ENCODE measurements at places on chromosomes 11 and 22.

DNA sequence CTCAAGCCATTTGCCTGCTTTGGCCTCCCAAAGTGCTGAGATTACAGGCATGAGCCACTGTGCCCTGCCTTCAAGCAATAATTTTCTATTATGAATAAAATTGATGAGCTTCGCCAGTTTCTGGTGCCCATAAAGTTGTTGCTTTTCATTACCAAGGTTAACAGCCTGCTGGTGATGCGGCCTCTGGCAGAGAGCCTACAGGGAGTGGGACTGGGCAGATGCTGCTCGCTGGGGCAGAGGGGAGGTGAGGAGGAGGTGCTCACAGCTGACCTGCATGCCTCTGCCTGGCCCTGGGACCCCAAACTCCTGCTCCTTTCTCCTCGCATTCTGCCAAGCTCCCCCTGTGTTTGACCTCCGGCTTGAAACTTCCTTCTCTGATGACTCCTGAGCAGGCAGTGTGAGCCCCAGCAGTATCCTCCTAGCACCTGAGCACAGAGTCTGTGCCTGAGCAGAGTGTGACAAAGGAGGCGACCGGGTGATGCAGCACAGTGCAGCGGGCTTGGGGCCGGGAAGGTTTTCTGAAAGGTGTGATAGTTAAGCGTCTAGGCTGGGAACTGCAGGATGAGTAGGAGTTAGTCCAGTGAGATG, 56.1 kb upstream of the B3GAT1 start:
- no peak for DNase-seq

- DNase-seq = peak; percentile 35
Measured at GRCh38 chr22:43126501-43127165, 16.1 kb downstream of the BIK start.

DNA sequence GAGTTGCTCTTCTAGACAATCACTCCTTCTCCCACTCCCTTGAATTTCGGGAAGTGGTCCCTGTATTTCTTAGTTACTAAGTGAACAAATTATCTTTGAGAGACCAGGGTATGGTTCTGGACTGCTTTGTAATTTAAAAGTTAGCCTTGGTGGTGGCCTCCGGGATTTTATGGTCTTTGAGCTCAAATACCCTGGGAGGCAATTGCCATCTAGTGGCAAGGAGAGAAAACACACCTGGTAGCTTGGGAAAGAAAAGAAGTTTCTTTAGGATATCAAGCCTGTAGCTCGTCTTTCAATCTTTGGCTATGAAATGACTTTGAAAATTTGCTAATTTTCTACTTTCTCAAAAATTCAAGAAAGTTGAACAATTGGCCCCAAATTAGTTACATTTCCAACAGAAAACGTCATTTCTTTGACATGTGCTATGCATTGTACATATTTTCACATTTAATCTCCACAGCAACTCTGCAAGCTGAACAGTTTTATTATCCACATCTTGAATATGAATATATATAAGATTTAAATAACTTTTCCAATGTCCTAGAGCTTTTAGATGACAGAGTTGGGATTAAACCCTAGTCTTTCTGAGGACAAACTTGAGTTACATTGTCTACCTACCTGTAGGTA, 39.1 kb downstream of the MMP27 start:
- DNase-seq = no peak

DNA sequence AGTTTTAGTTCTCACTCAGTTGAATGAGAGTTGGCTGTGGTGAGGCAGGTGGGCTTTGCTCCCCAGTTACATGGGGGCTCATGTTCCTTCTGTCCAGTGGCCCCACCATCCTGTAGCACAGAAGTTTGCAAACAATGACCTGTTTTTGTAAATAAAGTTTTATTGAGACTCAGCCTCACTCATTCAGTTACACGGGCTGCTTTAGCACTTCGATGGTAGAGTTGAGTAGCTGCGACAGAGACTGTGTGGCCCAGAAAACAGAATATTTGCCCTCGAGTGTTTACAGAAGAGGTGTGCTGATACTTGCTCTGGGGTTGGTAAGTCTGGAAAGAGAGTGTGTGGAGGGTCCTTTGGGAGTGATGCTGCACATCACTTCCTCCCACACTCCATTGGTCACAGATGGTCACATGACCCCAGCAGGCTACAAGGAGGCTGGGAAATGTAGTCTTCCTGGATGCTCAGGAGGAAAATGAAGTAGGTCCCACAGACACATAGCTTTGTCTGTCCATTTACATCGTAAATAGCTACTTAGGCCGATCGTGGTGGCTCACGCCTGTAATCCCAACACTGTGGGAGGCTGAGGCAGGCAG, 34.6 kb downstream of the IFT27 start:
- no peak for DNase-seq

DNA sequence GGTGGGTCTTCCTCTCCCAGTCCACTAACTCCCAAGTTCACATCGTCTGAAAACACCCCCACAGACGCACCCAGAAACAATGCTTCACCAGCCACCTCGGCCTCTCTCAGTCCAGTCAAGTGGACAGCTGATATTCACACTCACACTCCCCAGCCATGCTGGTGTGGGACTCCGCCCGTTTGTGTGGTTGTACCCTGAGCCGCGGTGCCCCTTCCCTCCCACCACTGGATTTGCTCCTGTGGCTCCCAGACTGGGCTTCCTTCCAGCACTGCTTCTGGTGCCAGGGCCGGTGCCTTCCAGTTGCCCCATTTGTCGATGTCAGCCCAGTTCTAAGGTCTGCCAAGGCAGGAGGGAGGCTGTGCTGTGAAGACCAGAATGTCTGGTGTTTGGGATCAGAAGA, 37.9 kb upstream of the PLET1 start:
- no peak for DNase-seq

DNA sequence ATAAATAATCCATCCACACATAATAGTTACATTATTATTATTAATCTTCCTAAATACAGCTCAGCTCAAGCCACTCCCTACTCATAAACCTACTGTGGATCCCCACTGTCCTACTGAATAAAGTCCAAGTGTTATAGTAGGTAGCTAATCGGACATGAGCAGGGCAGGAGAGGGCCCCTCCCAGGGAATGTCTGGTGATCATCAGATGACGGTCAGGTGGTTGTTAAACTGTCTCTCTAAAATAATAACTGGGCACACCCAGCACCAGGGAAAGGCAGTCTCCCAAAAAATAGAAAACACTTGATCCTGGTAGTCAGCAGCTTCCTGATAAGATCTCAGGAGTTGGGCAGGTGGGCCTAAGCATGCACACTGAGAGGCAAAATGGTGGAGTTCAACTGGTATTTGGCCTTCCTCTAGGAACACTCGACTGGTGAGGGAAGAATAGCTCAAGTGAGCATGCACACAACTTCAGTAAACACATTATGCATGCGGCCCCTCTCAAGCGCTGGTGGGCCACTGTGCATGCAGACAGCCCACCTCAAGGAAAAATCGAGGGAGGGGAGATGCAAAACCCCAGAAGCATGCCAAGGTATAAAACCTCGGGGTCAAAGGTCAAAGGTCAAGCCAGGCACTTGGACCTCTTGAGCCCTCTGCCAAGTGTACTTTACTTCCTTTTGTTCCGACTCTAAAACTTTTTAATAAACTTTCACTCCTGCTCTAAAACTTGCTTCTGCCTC, 65.0 kb downstream of the LRRC32 start:
- no peak for DNase-seq

- peak; percentile 9 for DNase-seq
Measured at GRCh38 chr11:63608353-63609345, 5.6 kb downstream of the PLAAT3 start.

- DNase-seq = peak; percentile 31
Measured at GRCh38 chr11:102046841-102047240, 396 bp upstream of the CFAP300 start.

DNA sequence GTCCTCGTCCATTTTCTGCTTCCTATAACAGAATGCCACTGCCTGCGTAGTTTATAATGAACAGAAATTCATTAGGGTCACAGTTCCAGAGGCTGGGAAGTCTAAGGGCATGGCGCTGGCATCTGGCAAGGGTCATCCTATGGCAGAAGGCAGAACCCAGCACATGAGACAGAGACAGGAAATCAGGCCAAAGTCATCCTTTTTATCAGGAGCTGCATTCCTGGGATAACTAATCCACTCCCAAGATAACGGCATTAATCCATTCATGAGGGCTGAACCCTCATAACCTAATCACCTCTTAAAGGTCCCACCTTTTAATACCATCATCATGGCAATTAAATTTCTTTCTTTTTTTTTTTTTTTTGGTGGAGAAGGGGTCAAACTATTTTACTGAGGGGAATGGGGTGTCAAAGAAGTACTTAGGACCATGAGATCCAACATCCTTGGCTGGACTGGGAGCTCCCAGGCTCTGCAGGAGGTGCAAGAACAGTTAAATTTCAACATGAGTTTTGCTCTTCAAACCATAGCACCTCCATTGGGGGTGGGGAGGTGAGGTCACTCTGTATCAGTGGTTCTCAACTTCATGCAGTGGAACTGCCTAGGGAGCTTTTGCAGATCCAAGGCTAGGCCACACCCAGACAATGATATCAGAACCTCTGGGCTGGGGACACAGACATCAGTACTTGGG, 4.4 kb downstream of the TMEM109 start:
- DNase-seq = no peak

DNA sequence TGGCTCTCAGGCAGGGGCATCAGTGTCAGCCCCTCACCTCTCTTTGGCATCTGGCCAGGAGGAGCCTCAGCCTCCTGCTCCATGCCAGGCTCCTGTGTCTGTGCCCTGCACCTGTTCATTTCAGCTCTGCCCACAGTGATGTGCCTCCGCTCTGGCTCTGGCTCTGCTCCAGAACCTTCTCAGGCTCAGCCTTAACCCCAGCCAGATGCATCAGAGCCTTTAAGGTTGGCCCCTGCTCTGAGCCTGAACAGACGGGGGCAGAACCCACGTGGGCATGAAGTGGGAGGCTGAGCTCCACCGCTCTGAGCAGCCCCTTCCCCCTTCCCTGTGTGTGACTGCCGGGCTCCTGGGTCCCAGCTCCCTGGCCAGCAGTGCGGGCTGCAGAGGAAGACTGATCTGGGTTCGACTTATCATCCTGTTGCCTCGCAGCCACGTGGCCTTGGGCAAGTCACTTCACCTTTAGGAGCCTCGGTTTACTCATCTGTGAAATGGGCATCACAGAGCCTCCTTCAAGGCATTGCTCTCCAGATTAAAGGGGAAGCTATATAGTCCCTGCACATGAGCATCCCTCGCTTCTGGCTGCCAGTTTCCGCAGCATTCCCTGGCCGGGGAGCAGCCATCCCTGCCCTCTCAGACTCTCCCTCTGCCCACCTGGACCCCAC, 44.7 kb upstream of the RTL6 start:
- DNase-seq = no peak

GRCh38 chr22:49448526-49448925, 379.1 kb downstream of the BRD1 start:
- no peak for DNase-seq

DNA sequence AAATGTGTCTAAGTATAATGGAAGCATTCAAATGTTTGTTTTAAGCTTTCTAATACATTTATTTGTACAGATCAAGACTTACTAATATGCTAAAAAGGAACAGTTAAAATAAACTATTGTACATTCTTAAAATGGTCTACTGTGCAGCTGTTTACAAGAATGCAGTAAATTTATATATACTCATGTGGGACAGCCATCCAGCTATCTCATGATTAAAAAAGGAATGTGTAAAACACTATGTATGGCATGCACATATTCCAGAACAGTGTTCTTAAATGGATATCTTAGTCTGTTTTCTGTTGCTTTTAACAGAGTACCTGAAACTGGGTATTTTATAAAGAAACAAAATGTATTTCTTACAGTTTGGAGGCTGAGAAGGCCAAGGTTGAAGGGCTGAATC, 30.2 kb upstream of the CSTF3 start:
- DNase-seq = no peak

DNA sequence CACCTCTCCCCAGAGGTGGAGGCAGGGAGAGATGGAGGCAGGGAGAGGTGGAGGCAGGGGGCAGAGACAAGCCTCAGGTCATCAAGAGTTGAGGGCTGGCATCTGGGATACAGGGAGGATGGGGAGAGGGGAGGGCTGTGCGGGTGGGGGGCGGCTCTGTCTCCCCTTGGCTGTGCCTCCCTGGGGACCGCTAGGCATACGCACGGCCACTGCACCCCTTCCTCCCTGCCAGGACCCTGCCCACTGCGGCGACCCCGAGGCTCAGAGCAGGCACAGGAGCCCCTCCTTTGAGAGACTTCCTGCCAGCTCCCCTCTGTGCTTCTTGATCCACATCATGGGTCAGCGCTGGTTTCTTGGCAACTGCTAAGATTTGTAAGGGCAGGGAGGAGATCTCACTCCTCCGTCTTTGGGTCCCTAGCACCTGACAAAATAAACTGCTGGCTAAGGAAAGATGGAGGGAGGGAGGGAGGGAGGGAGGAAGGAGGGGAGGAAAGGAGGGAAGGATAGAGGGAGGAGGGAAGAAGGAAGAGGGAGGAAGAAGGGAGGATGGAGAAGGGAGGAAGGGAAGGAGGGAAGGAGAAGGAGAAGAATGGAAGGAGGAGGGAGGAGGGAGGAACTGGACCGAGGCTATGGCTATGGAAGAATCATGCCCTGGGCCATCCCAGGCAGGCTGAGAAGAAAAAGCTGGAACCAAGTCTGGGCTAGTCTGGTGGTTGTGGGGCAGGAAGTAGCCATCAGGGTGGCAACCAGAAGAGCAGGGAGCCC, 18.5 kb downstream of the PRR33 start:
- DNase-seq = no peak

GRCh38 chr22:34973016-34973415, 92.9 kb upstream of the ISX start:
- no peak for DNase-seq

DNA sequence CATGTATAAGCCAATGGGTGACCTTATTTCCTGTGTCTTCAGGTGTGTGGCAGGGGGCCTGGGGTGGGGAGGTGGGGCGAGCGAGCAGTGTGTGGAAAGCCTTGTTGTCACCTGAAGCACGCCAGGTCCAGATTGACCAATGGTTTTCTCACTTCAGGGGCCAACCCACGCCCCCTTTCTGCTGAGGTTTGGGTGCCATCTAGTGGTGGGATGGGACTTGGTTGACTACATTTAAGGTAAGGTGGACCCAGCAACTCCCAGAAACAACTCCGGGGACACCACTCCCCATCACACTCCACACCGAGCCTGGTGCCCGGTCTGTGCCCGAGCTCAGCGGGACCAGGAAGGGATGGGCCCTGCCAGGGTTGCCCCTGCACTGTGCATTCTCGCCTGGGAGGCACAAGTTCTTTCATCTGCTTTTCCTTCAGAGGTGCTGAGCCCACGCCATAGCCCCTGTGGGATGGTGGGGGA, 40.0 kb downstream of the TPCN2 start:
- DNase-seq = peak; percentile 23

DNA sequence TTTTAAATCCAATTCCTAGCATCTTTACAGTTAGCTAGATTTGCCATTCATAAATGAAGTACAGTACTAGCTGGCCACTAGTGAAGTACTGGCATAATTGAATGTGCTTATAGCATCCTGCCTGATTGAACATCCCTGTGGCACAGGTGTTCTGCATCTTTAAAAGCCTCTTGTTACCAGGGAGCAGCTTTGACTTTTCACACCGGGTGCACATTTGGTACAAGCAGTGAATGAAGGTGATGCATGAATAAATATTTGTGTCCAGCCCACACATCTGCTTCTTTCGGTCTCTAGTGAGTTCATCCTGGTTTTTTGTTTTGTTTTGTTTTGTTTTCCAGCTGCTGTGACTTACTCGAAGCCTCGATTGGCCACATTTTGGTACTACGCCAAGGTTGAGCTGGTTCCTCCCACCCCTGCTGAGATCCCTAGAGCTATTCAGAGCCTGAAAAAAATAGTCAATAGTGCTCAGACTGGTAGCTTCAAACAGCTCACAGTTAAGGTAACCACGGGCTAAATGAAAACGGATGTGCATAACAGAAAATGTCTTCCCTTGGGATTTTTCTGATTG, 5.3 kb downstream of the ATP5MG start:
- DNase-seq = no peak
